ENCODE measurements at places on chromosomes 5 and 9.

- no peak for DNase-seq
Measured at GRCh38 chr5:180072556-180072955, 997 bp upstream of the RNF130 start.

DNA sequence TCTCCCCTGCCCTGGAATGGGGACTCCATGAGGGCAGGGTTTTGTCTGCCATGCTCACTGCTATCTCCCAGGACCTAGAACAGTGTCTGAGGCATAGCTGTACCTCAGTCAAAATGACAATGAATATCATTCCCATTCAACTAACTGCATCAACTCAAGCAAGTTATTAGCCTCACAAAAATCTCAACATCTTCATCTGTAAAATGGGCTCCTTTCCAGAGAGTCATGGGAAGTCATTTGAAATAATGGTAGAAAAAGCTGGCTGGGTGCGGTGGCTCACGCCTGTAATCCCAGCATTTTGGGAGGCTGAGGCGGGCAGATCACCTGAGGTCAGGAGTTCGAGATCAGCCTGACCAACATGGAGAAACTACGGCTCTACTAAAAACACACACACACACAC is 9.4 kb downstream of the SH2D3C start:
- DNase-seq, result no peak

DNA sequence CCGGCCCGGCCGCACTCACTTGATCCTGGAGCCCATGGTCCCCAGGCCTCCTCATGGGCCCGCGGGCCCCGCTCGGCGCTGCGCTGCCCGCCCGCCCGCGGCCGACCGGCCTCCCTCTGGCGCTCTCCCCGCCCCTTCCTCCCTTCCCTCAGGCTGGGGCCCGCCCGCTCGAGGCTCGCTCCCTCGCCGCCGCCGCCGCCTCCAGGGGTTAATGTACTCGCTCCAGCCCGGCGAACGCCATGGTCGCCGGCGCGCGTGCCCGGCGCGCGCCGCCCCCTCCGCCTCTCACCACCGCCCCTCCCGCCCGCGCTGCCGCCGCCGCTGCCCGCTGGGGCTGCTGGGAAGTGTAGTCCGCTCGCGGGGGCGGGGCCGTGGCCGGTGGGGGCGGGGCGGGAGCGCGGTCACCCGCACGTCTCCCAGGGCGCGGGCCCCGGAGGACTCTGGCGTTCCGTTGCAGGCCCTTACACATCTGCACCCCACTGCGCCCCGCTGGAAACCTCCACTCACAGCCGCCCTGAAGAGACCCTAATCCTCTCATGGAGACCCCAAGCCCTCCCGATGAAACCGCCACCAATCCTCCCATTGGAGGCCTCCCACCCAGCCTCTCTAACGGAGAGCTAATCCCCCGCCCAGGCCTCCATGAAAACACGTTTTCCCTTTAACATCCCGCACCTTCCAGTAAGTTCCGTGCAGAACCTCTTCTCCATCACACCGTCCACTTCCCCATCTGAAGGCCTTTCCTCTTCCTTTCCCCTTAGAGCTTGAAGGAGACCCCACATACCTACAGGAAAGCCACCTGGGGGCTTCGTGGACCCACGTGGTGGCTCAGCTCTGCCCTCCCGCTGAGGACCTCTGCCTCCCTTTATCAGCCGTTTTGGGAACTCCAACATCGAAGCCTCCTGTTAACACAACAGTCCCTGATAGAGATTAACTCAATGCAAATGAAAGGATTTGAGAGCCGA is at the start of gene DENND1A:
Gene DENND1A (minus strand): TSS at position 257 of the 962 bp plus-strand sequence. CDS start 221 bp downstream, at position 36.
- DNase-seq, result peak; percentile 86

GRCh38 chr5:143056339-143056704 is 286.1 kb downstream of the ARHGAP26 start:
- DNase-seq, result no peak

DNA sequence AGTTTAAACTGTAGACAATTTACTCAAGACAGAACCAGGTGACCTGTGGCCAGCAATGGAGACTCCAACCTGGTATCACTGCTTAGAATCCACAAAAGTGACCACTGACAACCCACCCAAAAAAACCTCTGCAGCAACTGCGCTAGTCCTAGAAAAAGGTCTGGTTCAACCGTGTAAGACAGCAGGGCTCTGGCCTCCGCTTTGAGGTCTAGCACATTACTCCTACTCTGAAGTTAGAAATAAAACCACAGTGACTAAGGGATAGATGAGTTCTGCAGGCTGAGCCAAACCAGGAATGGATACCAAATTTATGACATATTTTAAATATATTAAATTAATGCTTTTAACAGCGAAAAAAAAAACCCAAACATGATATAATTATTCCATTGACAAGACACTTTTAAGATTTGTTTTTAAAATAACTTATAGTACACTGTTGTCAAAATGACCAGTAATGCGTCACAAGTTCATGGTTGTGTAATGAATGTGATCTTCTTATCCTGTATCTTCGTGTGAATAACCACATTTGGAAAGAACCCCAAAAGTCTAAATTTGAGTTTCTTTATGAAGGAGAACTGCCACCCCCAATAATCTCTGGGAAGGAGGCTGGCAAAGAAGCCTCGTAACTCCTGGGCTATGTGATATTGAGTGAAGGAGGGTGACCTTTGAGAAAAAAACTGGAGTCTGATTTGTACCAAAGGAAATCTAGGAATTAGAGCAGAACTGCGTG is 101.9 kb upstream of the SLC44A1 start:
- DNase-seq, result no peak

- DNase-seq, result no peak
Measured at GRCh38 chr5:124056991-124057723, 545.2 kb downstream of the CSNK1G3 start.
